ENCODE measurements at places on chromosomes 2 and 18. TPM values are rescaled to one million over a fixed set of nuclear protein-coding genes. Genes with fewer than 3 reads are reported as not detected.

Gene ERBB4
- under 0.01 TPM for total RNA-seq

Gene FAM124B
- total RNA-seq = 48.8 TPM

Gene ST3GAL5
- total RNA-seq = 2.6 TPM

Gene ZNF2
- total RNA-seq = 8.1 TPM

Gene FN1
- 416 TPM for total RNA-seq

Gene SERPINB10
- total RNA-seq = not detected

Gene TOGARAM2
- 0.13 TPM for total RNA-seq

Gene RUFY4
- not detected for total RNA-seq

Gene PLCD4
- 1.4 TPM for total RNA-seq

Gene TIGD1
- total RNA-seq = 0.89 TPM

Gene HAAO
- total RNA-seq = not detected

GRCh38 chr2:11042841-11043240 lies 112.4 kb upstream of the SLC66A3 start:
- DNase-seq = no peak

DNA sequence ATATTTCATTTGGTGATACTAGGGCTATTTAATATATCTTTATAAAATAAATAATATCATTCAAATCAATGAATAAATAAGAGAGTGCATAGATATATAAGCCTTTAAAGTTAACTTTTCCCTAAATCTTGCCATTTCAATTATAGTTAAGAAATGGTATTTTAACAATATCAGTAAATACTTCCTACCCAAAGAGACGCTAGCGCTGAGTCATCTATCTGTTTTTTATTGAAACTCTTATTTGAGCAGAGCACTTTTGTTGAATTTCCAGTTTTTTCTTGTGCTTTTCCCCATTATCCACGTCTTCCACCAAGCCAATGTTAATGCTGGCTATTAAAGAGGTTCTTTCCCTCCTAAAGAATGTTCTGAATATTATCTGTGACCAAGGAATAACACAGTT lies 639.3 kb downstream of the DSC3 start:
- DNase-seq = no peak

DNA sequence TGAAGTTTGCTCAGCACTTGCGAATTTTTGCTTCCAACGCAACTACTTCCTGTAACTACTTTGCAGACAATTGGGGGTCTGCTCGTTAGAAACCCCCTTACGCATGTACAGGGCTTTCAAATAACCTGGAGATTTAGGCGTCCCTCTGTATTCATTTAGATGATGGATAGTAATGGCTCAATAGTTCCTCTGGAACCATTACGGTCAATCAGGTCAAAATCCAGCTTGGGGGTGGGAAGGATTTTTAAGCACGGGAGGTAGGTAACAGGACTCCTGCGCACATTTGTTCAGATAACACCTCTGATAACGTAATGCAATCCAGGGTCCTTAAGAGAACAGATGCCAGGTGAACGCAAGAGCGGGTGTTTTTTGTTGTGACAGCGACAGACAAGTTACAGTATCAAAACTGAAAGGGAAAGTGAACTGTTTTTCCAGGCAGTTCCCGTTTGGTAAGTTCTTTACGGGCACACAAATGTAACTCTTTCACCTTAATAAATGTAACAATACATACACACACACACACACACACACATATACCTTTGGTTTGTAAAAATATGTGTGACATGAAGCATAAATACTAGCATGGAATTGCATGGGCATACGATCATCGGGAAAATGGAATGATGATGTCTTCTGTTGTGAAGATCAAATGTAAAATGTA lies 3.8 kb upstream of the OSR1 start:
- DNase-seq = peak; percentile 54

GRCh38 chr18:8803063-8803795 lies 97.9 kb downstream of the MTCL1 start:
- no peak for DNase-seq

- no peak for DNase-seq
Observed at GRCh38 chr2:53737091-53737490, 30.5 kb upstream of the CHAC2 start.

DNA sequence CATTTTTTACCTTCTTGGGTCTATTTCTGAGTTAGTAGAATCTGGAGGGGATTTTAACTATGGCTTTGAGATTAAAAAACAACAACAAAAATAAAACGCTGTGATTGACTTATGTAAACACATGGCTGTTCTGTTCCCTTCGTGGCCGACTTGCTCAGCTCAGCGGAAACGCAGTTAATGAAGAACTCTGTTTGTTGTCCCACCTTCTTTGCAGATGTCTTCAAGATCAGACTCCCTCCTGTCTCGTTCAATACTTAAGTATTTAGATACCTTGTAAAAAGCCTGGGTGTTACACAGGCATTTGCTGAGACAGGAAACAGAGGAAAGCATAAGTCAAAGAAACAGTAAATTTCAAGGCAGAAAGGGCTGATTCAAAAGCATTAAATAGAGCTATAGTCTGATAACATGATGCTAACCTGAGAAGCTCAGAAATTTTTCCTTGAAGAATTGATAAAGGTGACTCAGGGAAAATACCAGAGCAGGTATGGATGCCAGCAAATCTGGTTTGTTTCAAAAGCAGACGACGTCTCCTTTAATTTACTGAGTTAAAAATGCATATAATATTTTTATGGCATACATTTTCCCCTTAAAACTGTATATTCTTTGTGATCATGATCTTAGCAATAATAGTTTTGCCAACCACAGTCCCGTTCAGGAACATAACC lies 21.7 kb upstream of the POLI start:
- DNase-seq = no peak

DNA sequence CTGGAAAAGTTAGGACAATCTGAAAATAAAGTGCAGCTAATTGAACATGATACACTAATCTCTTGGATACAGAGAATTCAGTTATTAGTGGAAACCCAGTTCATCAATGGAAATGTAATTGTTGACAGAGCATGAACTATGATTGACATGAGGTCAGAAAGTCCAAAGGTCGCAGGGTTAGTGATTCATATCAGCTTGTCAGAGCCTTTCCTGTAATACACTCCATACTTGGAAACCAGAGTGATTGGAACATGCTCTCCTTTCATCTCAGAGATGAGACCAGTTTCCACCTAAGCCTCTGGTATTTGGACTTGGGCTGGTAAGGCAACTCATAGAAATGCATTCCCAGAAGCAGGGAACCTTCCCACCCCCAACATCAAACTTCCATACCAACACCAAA lies 8.5 kb upstream of the NCKAP5 start:
- no peak for DNase-seq

GRCh38 chr2:43293744-43294695 lies 67.6 kb upstream of the ZFP36L2 start:
- DNase-seq = peak; percentile 89

- no peak for DNase-seq
Observed at GRCh38 chr2:73000808-73001570, 70.5 kb downstream of the SFXN5 start.

DNA sequence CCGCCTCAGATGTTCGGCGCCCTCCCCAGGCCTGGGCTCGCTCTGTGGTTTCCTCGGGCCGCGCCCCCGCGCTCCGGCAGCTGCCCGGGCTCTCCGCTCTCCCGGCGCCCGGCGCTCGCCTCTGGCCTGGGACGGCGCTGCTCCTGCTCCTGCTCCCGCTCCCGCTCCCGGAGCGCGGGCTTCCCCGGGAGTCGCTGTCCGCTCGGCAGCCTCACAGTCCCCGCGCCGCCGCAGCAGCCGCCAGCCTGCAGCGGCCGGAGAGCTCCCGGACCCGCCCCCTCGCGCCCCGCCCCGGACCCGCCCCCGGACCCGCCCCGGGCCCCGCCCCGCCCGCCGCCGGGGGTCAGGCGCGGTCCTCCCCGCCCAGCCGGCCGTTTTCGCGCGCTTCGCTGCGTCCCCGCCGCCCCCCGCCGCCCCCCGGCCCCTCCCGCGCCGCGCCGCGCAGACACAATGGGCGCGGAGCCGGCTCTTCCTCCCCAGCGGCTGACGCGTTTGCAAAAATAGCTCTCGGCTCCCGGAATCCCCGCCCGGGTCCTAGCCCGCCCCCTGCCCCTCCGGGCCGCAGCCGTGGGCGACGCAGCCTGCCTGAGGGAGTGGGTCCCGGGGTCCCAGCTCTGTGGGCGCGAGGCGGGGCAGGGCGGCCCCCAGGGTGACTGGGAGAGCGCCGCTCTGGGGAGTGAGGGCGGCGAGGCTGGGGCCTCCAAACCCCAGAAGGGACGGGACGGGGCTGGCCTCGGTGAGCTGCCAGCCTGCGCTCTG lies at the start of gene ARL4C:
Gene ARL4C (minus strand): TSS at position 247 of the 759 bp plus-strand sequence. CDS start 495 bp downstream, outside the sequence.
- DNase-seq = peak; percentile 81

DNA sequence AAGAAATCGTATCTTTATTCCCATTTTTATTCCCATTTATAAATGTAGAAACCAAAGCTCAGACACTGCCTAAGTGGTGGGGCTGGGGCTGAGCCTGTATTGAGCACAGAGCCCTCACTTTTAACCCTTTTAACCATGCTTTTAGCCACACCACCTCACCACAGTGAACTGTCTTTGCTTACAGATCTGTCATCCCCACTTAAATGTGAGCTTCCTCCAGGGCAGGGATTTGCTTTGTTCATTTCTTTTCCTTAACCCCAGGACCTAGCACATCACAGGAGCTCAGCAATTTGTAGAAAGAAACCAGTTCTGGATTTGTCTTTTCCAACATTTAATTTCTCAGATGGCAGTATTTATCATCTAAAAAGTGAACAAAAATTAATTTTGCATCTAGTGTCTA lies 2.2 kb downstream of the BOD1L2 start:
- DNase-seq = no peak

GRCh38 chr2:203328760-203329540 lies 756 bp downstream of the ABI2 start:
- peak; percentile 62 for DNase-seq

DNA sequence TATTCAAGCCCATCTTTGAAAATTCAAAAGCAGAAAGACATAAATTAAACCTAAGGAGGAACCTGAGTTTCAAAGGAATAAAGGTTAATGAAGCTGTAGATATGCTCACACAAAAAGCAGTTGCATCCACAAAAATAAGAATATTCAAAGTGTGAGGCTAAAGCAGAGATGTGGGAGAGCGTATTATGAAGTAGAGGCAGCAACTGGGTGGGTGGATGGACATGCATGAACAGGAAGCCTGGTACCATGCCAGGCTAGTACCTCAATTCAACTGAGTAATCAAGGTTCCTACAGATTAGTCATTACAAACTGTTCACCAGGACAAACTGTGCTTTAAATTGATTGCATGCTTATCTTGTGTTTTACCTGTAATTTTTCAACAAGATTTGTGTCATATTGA lies 330.0 kb upstream of the PKDCC start:
- DNase-seq = no peak

- no peak for DNase-seq
Observed at GRCh38 chr18:7079231-7079630, 38.4 kb downstream of the LAMA1 start.

DNA sequence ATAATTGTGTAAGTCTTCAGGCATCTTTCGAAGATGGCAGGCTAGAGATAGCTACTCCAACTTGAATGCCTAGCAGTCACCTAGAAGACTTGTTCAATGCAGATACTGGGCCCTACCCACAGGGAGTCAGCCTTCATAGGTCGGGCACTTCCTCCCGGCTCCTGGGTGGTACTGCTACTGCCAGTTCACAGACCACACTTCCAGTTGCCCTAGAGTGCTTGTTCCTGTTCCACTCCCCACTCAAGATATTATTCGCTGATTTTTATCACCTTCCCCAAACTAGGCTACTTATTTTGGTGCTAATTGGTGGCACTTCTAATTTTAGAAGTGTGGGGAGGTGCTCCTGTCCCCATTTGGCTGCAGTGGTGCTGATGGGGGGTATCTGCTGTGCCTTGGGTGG lies 34.2 kb downstream of the INPP4A start:
- DNase-seq = no peak

DNA sequence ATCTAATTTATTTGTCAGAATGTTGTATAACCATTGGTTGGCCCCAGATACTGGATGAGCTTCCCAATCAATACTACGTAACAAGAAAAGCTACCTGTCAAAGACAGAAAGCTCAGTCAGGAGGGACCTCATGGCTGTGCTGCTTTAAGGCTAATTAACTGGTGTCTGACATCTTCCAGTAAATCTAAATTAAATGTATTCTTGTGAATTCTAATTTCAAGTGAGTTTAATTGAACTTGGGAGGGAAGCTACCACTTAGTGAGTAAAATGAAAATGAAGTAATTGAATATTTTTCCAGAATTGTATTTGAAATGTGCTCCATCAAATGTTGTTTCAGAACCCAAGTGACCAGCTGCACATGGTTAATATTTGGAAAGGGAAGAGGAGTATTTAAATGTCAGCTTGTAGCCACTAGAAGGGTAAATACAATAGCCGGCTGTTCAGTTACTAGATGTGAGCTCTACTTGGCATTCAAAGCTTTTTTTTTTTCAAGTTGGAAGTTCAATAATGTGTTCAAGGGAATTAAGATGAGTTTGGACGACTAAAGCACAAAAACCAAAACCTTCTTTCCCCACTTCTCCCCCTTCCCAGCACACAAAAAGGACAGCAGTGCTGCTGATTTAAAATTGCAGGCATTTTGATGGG lies 62.0 kb downstream of the GPR39 start:
- no peak for DNase-seq

GRCh38 chr2:235444101-235444597 lies 49.7 kb upstream of the AGAP1 start:
- DNase-seq = peak; percentile 4

DNA sequence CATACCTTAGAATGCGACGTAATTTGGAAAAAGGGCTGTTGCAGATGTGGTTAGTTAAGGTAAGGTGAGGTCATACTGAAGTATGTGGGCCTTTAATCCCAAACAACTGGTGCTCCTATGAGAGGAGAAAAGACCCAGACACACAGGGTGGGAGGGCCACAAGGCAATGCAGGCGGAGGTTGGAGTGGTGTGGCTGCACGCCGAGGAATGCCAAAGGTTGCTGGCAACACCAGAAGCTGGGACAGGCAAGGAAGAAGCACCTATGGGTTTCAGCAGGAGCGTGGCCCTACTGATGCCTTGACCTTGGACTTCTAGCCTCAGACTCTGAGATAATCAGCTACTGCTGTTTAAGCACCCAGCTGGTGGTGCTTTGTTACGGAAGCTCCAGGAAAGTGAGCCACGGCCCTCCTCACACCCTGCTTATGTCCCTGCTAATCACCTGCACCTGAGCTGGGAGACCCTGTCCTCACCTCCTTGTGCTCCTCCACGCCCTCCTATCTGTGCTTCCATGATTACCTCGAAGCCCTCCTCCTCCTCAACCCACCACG lies 48.3 kb upstream of the LAMA1 start:
- DNase-seq = no peak

DNA sequence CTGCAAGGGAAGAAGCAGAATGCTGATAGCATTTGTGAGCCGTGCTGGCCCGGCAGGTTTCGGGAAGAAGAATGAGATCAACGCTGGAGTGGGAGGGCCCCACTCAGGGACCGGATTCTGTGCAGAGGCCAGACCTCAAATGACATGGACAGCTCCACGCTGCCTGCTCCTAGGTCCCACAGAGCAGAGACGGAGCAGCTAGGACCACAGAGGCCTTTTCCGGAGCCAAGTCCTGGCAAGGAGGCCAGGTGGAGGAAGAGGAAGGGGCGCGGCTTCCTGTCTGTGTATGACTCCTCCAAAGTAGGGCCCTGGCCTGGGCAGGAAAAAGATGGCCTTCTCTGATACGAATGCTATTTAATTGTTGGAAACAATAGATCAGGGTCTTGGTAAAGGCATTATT lies 139.9 kb downstream of the LRRC30 start:
- peak; percentile 91 for DNase-seq
